ENCODE measurements at places on chromosomes 12 and 14.
A peak's percentile ranks its signal among the peaks of the same experiment; 100 is the strongest.

GRCh38 chr14:50008974-50009373, 107.4 kb downstream of the VCPKMT start:
- no peak for DNase-seq

DNA sequence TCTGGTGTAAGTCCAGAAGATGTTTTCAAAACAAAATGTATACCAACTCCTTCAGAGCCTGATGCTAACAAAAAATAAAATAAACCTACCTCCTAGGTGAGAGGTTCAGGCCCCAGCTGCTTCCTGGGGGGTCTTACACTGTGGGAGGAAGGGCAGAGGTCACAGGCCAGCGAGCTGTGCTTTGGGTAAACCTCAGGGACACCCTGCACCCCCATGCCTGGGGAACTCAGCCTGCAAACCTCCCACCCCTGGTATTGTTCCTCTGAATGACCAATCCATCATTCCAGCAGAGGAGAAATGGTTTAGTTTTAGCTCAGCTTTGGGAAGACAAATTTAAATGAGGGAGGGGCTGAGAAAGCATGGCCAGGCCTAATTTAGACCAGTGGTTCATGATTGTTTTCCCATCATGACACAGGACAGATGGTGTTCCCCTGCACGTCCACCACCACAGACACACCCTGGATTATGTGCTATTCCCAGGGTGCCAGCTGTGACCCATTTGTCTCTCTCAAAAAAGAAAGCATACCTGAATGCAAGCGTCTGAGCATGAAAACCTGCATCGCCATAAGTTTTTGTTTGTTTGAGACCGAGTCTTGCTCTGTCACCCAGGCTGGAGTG, 14.5 kb upstream of the TFCP2 start:
- no peak for DNase-seq

DNA sequence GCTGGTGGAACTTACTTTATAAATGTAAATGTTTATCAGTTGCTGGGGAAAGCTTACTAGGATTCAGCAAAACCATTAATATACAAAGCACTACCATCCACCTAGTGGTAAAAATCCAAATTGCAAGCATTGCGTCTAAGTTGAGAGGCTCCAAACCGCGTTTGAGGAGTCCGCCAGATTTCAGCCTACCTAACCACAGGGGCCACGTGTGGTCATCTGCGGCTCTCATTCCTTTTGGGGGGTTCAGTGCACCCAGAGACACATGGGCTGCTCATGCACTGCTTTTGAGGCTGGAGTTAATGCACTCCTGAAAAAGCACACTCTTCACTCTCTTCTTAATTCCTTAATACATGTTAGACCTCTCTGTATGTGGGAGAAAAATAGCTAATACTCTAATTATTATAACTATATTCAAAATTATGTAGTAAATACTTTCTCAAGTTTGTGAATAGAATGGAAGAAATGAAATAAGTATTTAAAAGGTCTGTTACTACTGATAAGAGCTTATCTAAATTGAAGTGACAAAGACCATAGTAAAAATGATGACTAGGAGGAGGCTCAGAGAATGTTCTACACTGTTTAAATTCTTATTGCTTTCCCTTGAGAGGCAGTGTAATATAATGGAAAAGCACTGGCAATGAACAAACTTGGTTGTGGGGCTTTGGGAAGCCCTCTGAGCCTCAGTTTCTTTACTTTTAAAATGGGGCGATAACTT, 41.4 kb upstream of the MANSC4 start:
- DNase-seq, result peak; percentile 66

DNA sequence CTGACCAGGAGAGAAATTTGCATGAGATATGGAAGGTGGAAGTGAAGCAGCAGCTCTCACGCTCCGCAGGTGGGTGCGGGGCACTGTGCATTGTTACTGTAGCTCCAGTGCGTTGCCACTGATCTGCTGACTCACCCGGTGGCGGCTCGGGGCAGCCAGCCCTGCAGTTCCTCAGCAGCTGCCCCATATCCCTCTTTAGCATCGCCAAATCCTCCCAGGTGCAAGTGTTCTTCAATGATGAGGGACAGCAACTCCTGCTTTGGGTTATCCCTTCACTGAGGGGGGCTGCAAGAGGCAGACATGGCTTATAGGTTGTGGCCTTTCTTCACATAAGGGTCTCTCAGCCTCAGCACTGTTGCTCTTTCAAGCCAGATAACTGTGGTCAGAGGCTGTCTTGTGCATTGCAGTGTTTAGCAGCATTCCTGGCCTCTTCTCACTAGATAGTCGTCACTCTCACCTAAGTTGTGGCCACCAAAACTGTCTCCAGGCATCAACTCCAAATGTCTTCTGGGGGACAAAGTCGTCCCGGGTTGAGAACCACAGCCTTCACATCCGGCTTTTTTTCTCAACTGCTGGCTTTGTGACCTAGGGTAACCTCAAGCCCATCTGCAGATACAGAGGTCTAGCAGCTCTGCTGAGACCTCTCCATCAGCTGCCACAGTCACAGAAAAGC, 180.8 kb downstream of the EFCAB11 start:
- no peak for DNase-seq

DNA sequence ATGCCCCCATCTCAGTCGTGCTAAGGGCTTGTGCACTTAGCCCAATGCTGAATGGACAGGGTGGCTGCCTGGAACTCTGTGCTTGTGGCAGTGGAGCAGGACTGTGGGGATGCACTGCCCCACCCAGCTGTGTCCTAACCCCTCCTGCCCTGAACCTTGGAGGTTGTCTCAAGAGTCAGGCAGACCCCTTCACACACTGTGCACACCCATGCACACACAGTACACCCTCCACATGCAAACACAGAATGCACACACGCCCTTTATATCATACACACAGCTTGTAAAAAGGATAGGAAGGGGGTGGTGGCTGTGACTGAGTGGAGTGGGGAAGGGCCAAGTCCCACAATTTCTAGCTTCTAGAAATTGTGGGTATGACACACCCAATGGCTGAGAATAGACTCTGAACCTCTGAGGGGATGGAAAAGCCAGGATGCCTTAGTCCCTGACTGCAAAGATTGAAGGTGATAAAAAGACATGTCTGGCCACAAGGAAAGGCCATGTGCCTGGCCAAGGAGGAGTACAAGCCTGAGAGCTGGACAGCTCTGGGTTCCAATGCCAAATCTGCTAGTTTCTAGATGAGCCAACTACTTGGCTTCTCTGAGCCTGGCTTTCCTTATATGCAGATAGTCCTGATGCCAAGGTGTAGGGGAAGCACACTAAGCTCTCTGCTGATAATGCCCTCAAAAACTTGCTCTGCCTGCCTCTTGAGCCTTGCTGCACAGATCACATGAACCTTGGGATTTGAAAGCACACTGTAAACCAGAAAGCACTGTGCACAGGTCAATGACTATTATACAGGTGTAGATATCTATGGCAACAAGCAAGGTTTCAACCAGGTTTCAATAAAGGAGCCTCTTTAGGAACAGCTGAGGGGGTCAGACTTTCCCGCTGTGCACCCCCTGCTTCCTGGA, 8.4 kb downstream of the KRT8 start:
- no peak for DNase-seq

- DNase-seq, result no peak
Measured at GRCh38 chr14:24761141-24761540, 127.2 kb upstream of the GZMB start.

GRCh38 chr14:102965282-102965681, 42.8 kb downstream of the AMN start:
- DNase-seq, result no peak

DNA sequence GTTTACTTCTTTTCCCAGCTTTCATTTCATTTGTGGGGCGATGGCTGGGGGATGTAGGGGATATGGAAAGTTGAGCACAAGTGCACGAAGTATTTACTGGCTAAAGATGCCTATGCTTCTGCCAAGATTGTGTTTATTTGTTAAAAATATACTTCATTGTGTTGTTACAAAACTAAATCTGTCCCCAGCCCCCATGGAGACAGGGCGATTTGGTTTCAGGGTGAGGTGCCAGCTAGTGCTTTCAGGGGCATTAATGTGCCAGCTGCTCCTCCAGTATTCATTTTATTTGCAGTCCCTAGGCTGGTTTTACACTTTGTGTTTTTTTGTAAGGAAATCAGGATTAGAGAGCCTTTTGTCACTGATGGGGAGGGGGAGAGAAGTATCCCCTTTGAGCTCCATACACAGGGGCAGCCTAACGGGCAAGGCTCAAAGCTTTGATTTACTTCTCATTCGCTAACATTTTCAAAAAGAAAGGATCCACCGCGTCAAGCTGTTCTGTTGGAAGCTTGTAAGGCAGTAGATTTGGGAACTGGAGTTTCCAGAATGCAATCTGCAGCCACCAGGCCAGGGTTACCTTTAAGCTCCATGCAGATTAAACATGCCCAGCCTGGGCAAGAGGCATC, 198.7 kb upstream of the PLEKHG7 start:
- peak; percentile 60 for DNase-seq

GRCh38 chr12:104131609-104132008, 6.4 kb downstream of the NFYB start:
- no peak for DNase-seq

- no peak for DNase-seq
Measured at GRCh38 chr14:67167420-67168109, 21.7 kb upstream of the GARIN2 start.

DNA sequence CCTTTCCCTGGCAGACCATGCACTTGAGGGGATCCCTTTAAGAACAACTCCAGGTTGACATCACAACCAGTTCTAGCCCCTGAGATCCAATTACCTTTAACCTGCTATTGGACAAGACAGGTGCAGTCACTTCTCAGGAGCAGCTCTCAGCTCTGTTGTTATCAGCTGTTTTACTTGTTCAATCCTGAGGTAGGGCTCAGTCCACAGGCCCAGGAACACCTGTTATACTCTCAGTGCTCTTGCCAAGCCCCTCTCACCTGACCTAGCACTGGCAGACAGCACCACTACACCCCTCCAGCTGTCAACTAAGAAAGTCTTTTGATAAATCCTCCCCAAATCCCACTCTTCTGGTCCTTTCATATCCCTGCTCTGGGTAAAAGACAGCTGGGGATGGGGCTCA, 163.9 kb upstream of the TMTC2 start:
- DNase-seq, result no peak

DNA sequence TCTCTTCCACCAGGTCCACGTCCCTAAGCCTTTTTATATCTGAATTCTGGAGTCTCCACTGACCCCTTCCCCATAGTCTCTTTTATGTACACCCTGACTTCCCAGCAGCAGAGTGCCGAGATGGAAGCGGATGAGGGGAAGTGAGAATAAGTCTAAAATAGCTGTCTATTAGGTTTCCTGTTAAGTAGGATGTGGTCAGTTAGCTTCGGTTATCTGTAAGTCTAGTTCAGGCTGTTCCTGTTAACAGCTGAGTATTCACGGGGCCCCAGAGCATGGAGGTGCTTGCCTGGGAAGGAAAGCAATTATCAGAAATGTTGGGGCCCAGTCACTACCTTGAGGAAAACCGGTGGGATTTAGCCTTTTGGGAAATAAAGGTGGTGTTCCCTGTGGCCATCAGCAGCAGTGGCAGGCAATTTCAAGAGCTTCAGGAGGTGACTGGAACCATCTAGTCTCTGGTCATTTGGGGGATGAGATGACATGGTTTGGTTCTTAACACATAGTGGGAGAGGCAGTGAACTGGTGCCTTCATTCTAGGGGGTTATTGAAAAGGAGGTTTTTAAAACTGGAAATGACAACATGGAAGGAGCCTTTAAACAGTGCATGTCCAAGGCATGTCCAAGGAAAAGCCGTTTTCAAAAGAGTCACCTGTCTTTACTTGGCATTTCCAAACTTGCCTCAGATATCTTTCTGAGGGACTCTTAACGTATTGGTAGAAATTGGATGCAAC, 21.8 kb downstream of the CHST11 start:
- DNase-seq, result no peak

DNA sequence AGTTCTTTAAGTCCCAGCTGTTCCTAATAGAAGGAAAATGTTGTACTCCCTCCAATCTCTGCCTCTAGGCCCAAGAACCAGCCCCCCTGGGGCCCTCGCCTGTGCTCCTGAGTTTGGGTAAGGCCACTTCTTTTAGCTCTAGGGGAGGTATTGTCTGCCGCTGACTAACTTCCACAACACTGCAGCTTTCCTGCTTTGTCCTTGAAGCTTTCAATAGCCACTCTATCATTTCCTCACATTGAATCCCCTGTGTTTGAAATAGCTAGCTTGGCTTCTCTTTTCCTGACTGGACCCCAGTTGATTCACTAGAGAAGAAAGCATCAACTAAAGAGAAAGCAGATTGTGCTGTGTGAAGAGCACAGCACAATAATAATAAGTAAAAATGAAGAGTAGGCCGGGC, 28.8 kb downstream of the KRT80 start:
- DNase-seq, result no peak

GRCh38 chr14:103463149-103463548, 59.5 kb downstream of the CKB start:
- no peak for DNase-seq

GRCh38 chr12:25829192-25829591, 129.3 kb upstream of the RASSF8 start:
- DNase-seq, result no peak

DNA sequence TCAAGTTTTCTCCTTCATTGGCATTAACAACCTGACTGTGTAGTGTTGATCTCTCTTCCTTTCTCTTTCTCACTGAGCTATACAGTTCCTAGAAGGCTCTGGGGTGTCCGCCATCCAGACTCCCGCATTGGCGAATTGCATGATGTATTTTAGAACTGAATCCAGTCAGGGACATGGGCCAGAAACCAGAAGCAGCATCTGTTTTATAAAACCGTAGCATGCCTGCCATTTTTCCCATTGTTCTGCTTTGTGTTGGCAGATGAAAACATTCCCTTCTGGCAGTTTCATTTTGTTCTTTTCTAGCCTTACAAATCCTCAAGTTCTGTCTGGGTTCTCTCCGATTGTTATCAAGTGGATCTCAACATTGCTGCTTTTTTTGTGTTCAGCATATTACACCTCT, 268.3 kb upstream of the SEL1L start:
- no peak for DNase-seq

- no peak for DNase-seq
Measured at GRCh38 chr12:83958997-83959396, 953.6 kb downstream of the SLC6A15 start.

- no peak for DNase-seq
Measured at GRCh38 chr14:78725086-78725485, 554.9 kb downstream of the NRXN3 start.

GRCh38 chr14:101351769-101352168, 209.5 kb upstream of the DIO3 start:
- DNase-seq, result no peak

- DNase-seq, result no peak
Measured at GRCh38 chr14:103628221-103628683, 759 bp upstream of the KLC1 start.

- no peak for DNase-seq
Measured at GRCh38 chr12:131493068-131493826, 217.6 kb upstream of the SFSWAP start.

DNA sequence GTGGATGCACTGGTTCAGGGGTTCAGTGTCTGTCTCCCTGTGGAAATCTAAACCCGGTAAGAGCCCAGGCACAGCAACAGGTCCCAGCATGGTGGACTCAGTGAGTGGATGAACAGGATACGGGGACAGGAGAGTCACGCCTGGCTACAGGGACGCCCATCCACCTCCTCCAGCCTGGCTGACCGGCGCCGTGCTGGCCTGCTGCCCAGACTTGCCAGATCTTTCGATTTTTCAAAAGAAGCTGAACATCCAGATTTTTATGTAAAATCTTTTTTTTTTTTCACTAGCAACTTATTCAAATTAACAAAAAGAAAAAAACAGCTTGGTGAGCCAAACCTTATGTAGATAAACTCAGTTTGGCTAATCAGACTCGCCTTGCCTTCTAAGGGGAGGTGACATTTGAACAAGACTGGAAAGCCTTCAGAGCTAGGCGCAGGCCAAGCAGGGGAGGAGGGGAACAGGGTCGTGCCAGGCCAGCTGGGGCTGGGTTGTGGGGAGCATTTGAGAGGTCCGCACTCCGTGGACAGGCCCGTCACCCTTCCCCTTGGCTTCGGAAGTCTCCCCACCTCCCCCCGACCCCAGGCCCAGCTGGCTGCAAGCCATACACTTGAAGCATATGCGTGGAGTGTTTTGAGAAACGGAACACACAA, 87.8 kb upstream of the NCOR2 start:
- peak; percentile 90 for DNase-seq

Measured in NCI-H1092 (cell line).